ENCODE measurements at places on chromosomes 4 and X.
A peak's percentile ranks its signal among the peaks of the same experiment; 100 is the strongest.

- no peak for DNase-seq
Observed at GRCh38 chr4:28831867-28832266, 1888.3 kb upstream of the PCDH7 start.

GRCh38 chr4:81679315-81679714, 207.6 kb upstream of the RASGEF1B start:
- no peak for DNase-seq

DNA sequence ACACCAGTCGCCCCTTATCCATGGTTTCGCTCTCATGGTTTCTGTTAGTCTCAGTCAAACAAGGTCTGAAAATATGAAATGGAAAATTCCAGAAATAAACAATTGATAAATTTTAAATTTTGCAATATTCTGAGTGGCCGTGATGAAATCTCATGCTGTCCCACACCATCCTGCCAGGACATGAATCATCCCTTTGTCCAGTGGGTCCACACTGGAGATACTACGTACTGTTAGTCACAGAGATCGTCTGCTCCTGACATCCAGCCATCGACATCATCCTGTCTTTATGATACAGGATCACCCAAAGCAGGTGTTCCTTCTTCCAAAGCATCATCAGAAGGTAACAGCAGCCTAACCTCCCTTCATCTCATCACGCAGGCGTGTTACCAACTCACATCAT, 76.5 kb upstream of the MSX1 start:
- DNase-seq = peak; percentile 51

GRCh38 chr4:309807-310206, 4.5 kb upstream of the ZNF732 start:
- DNase-seq = no peak

GRCh38 chr4:112170451-112170993, 25.3 kb downstream of the FAM241A start:
- DNase-seq = peak; percentile 92

- peak; percentile 3 for DNase-seq
Observed at GRCh38 chrX:44274096-44274495, 69.4 kb downstream of the EFHC2 start.

DNA sequence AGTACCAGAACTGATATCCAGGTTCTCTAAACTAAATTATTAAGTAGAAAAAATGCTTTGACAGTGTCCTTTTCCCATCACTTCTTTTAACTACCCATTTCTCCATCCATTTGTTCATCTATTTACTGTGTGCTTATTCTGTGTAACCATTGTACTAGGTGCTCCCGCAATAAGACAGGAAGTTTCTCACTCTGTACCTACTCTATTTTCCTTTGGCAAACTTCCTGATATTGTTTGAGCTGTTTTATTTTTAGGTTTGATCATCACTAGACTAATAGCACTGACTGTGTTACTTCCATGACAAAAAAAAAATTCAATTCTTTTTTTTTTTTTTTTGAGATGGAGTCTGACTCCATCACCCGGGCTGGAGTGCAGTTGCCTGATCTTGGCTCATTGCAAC, 102.5 kb upstream of the CASK start:
- no peak for DNase-seq

DNA sequence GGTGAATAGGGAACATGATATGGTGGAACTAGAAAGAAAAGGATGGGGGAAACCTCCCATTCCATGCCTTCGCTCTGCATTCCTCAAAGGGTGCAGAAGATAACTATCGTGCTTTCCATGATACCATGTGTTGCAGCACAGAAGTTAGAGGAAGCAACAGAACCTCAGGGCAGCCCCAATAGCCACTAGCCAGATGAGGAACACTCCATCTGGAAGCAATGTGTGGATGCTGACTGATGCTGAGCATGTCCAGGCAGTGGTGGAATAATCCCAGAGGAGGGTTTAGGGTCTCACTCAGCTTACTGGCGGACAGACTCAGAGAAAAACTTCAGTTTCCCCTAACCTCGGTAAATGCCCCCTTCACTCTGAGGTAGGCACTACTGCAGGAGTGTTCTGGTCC, 7.5 kb downstream of the SMIM10 start:
- DNase-seq = no peak

GRCh38 chr4:130073145-130073790, 977.3 kb downstream of the C4orf33 start:
- no peak for DNase-seq

DNA sequence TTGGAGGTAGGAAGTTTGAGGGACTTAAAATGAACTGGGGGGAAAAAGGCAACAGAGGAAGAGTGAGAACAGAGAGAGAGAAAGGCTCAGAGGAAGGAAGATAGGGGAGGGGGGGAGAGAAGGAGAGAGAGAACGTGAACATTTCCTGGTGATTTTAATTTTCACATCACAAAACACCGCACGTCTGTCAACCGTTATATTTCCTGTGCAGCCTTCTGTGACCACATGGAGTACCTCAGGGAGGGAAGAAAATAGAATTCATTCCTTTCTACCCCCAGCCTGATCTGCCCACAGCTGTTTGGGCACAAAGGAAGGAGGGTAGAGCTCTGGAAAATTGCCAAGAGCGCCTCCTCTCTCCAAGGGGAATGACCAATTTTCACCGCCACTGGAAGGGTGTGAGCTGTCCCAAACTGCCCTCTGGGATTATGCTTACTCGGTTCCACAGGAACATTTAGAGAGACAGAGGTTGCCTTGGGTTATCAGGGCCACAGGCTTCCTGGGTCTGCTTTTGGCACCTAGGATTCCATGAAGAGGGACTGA, 135.7 kb upstream of the MAMLD1 start:
- no peak for DNase-seq

GRCh38 chrX:30027636-30028035, 187.7 kb upstream of the MAGEB2 start:
- DNase-seq = no peak

DNA sequence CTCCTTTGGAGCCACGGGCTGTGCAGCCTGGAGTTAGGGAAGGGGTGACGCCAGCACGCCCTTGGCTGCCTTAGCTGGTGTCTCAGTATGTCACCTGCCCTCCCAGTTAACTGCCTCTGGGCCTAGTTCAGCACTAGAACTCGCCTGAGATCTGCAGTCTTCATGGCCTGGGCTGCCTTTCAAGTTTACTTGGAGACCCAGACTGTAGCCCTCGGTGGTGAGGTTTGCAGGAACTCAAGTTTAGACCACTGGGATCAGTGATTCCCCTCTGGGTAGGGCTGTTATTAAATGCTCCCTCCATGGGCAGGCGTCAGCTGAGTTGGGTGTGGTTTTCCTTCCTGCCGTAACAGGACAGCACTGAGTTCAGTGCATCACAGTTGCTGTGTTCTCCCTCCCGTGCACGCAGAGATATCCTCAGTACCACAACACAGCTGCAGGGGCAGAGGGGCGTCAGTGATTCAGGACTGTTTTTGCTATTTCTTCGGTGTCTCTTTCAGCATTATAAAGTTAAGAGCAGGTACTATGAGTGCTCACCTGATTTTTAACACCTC, 30.5 kb downstream of the PLAC8 start:
- no peak for DNase-seq

DNA sequence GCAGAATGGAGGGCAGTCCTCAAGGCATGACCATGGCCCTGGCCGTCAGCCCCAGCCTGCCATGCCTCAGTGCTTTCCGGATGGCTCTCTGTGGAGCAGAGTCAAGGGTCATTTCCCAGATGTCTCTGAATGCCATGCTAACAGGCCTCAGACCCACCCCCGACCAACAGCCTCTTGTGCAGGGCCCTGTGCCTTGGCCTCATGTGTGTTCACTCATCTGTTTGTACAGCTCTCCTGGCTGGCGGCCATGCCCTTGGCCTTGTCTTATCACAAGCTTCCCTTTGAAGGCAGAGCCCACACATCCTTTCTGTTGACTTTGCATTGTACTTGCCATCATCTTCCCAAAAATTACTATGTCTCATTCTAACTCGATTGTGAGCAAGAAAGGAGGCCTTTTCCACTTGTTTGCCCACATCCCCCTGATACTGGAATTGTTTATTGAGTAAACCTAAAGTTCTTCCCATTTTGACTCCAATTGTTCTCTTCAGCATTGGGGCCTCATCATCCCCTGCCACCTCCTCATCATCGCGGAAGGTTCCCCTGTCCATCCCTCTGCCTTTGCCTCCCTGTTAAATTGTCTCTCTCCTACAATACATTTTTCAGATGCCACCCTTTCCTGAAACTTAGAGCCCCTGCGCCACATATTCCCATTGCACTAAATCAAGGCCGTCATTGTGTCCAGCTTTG, 6.3 kb downstream of the CA5B start:
- DNase-seq = no peak

GRCh38 chrX:83535417-83536196, 27.5 kb downstream of the POU3F4 start:
- no peak for DNase-seq

DNA sequence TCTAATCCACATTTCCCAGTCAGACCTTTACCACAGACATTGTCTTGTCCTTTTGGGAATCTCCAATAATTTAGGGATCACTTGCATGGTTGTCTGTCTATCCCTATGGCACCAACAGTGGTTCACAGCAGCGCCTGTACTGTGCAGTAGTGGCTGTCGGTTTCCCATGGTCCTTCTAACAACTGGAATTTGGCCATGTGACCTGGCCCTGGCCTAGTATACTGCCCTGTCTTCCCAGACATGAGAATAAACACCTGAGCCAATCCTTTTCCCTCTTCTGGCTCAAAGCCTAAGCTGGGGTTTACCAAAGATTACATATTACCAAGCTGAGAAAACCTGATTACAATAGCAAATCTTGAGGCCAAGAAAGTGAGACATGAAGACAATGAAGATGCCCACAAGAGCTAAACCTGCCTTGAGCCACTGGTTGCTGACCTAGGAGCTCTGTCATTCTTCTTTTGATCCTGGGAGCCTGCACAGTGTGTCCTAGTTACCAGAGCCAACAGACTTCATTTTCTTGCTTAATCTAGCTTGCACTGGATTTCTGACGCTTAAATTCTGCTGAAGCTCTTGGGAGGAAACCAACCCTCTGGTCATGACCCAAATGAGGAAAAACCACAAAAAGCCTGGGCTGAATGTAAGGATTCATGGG, 92.1 kb downstream of the SCD5 start:
- no peak for DNase-seq

GRCh38 chr4:139083607-139083955, 68.0 kb downstream of the NOCT start:
- peak; percentile 71 for DNase-seq

GRCh38 chr4:121923306-121923705, 28.6 kb downstream of the TRPC3 start:
- no peak for DNase-seq

DNA sequence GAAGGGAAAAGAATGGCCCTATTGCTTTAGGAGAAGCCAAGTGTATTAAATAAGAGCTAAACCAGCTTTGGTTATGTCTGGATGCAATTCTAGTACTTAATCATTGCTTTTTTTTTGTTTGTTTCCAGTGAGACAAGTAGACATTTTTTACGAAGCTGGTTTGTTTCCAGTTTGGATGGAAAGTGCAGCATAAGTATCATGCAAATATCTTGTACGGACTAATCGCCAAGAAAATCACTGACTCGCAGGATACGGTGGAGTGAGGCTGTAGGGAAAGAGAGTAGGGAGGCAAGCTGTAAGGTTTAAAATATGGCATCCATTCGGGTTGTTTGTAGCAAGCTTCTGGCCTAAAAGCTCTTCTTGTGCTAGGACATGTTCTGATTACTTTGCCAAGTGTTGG, 64.8 kb downstream of the HPGD start:
- DNase-seq = no peak

DNA sequence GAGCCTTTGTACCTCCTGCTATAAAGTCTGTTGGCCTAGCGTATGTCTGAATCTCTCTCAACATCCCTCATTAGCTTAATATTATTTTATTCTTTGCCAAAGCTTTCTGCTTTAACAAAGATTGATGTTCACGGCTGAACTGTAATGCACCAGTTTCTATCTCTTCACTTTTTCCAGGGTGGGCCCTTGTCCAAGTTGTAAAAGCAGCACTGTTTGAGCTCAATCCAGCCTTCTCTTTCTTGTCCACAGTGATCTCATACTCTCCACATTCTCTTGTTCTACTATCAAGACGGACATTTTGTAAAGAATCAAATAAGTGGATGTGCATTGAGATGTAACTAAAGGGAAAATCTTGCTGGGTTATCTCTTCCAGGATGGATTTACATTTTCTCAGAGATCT, 34.4 kb upstream of the RTL3 start:
- no peak for DNase-seq

- DNase-seq = no peak
Observed at GRCh38 chrX:150150780-150151125, 212.4 kb upstream of the MAMLD1 start.

DNA sequence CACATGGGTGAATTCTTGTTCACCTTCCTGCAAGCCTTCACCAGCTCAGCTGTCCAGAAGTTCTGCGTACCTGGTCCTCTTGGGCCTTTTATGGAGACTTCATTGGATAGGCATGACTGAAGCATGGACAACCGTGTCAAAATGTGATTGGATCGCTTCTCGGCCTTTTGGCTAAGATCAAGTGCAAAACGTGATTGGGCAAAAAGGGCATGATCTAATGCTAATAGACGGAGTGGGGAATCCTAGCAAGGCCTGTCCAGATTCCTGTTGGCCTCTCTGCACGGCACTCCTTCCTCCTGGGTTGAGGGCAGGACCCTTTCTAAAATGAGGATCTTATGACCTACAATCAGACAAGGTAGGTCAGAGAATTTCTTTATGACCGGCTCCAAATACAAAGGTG, 24.9 kb downstream of the PRDX4 start:
- DNase-seq = no peak

GRCh38 chr4:174757736-174758135, 71.3 kb downstream of the GLRA3 start:
- no peak for DNase-seq

DNA sequence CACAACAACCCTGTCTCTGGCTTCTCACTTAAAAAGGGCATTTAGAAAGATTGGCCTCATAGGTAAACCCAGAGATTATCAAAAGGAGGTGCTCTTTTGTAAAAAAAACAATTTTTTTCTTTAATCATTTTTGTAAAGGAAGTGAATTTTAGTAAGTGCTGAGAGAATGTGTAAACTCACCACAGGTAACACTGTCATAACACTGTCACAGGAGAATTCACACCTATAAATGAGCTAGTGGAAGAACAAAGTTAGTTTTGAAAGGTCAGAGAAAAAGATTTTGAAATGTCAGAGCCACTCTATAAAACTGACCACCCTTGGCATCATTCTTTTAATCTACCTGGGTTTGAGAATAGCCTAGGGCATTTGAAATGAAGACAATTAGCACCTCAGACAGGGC, 3.3 kb upstream of the SH2D1A start:
- DNase-seq = no peak

GRCh38 chr4:56139241-56139827, 190.6 kb downstream of the CEP135 start:
- no peak for DNase-seq

GRCh38 chrX:104921584-104922205, 298.8 kb downstream of the TEX13A start:
- DNase-seq = no peak

- peak; percentile 60 for DNase-seq
Observed at GRCh38 chr4:55553441-55554201, 6.9 kb upstream of the CLOCK start.

- no peak for DNase-seq
Observed at GRCh38 chrX:6468706-6469105, 66.2 kb downstream of the VCX3A start.

Data from choroid plexus epithelial cell (primary cell).